ENCODE measurements at places on chromosomes 12 and 14. TPM values are rescaled to one million over a fixed set of nuclear protein-coding genes. Genes with fewer than 3 reads are reported as not detected.
A peak's percentile ranks its signal among the peaks of the same experiment; 100 is the strongest.

DNA sequence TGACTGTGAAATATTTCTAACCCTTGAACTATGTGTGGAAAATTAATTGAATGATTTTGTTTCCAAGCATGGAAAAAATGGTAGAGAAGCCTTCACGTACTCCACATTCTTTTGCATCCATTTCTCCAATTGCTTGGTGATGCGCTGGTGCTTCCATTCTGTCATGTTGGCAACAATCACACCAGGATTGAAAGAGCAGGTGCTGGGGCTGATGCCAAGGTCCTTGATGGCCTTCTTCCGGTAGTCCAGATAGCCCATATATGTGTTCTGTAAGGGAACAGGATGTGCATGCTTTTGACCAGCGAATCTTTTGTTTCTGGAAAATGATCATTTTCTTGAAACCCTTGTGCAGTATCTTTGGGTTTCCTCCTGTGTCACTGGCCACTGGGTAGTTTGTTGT lies 28.6 kb downstream of the TDG start:
- peak; percentile 36 for DNase-seq

- DNase-seq: no peak
Observed at GRCh38 chr12:1852076-1852475, 31.7 kb downstream of the LRTM2 start.

GRCh38 chr12:57489157-57489641 lies 1.3 kb downstream of the MARS1 start:
- DNase-seq: no peak

GRCh38 chr12:94195483-94195882 lies 47.1 kb downstream of the PLXNC1 start:
- no peak for DNase-seq

GRCh38 chr14:23406244-23406643 lies 1.8 kb downstream of the MYH6 start:
- no peak for DNase-seq

GRCh38 chr12:6285063-6285477 lies 25.4 kb upstream of the PLEKHG6 start:
- peak; percentile 77 for DNase-seq

Gene DTX3
- 48.7 TPM for polyA plus RNA-seq

Gene LRCOL1
- polyA plus RNA-seq: not detected

Gene CSRP2
- polyA plus RNA-seq: 26.3 TPM
